Endothelial cell of umbilical vein (primary cell): ENCODE measurements at places on chromosomes 1 and 21. TPM values are rescaled to one million over a fixed set of nuclear protein-coding genes. Genes with fewer than 3 reads are reported as not detected.

Gene C1orf116
- total RNA-seq, result 0.07 TPM in 1 of 2 replicates, not detected in the other

DNA sequence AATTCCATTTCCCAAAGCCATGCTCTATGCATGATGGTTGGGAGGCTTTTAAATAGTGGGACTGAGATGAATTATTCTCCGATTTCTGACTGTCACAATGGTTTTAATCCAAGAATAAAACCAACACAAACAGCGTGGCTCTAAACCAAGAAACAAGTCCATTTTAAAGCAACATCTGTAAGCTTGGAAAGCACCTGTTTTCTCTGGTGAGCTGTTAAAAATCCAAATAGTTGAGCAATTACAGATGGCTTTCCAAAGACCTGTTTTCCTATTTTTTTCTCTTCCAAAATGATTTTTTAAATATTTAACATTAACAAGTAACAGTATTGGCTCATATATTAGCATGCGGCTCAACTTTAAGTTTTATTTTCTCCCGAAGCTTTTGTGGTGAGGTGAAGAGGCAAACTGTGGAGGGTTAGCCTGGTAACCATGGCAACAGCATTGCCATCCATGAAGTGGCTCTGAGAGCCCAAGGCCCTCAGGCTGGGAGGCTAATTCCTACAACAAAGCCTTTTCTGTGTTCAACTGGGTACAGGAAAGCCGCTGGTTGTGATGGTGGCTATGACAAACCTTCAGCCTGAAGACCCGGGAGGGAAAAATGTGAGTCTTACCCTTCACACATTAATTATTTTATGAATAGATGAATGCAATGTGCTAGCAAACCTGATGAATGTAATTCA lies 56.7 kb upstream of the B3GALT5 start:
- no peak for DNase-seq

Gene LRRC8D
- 23.6 and 37.7 TPM in 2 replicates for total RNA-seq

- DNase-seq, result peak; percentile 5
Measured at GRCh38 chr1:179310721-179311120, 17.1 kb downstream of the SOAT1 start.

DNA sequence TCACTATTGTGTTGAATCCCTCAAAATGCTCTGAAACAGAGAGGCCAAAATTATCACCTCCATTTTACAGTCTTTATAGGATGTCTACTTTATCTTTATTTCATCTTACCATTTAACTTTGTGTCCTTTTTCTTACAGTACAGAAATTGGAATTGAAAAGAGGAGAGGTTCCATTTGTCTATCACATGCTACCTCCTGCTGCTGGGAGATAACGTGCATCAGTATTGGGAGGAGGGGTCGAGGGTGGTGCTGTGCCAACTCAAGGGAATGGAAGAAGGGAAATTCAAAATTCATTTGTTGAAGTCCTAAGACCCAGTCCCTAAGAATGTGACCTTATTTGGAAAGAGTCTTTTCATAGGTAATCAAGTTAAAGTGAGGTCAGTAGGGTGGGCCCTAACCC lies 85.3 kb downstream of the HHIPL2 start:
- DNase-seq, result no peak

Gene AMY2B
- total RNA-seq, result 1.2 and 1.8 TPM in 2 replicates

Gene AIM2
- total RNA-seq, result not detected in 2 replicates

Gene OR2M3
- total RNA-seq, result not detected in 2 replicates

Gene WNT9A
- 4.1 and 5.4 TPM in 2 replicates for total RNA-seq

GRCh38 chr1:89550995-89551394 lies 26.4 kb downstream of the LRRC8B start:
- no peak for DNase-seq

GRCh38 chr1:7468248-7468647 lies 302.8 kb upstream of the VAMP3 start:
- no peak for DNase-seq

GRCh38 chr1:112060261-112060660 lies 70.8 kb upstream of the KCND3 start:
- no peak for DNase-seq

DNA sequence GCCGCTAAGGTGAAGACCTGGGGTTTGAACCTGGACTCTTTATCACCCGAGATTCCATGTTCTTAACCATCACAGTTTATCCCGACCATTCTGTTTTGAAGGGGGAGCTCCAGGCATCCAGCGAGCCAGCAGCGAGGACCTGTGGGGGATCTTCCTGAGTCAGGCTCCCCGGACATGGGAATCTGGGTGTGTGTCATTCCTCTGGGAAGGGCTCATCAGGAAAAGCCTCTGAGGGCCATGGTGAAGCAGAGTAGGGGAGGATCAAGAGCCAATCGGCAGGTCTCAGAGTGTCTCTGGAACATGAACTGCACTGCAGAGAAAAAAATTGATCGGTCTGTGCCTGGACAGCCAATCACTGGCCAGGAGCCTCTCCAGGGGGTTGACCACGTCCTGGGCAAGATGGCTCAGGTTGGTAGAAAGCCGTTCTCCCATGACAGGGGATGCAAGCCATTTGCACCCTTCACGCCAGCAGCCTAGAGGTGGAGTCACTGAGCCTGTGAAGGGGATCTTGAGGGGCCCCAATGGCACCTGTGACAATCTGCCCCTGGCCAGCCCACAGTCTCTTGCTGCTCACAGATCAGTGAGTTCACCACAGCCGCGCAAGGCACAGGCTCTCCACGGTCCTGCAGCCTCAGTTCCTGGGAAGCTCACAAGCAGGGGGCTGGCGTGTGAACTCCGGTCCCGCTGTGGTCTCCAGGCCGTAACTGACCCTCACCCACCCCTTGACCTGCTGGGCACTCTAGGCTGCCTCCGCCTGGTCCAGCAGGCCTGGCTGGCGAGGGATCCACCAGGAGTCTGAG lies 20.4 kb upstream of the ACTRT2 start:
- DNase-seq, result no peak

Gene CHODL
- total RNA-seq, result not detected in 2 replicates

Gene AMY1B
- total RNA-seq, result not detected in 2 replicates

GRCh38 chr21:33695813-33696212 lies 53.5 kb downstream of the ITSN1 start:
- no peak for DNase-seq

GRCh38 chr21:25188677-25189079 lies 418.6 kb downstream of the MRPL39 start:
- no peak for DNase-seq
